HepG2 (cell line): ENCODE measurements at places on chromosomes 3 and 15.

GRCh38 chr3:128068156-128068620 lies 16.0 kb downstream of the SEC61A1 start:
- DNase-seq, result peak; percentile 57

GRCh38 chr3:101857301-101857741 lies 8.0 kb downstream of the NFKBIZ start:
- DNase-seq, result no peak

- no peak for DNase-seq
These were observed 123.2 kb upstream of the BNIP2 start for GRCh38 chr15:59812250-59812870.

DNA sequence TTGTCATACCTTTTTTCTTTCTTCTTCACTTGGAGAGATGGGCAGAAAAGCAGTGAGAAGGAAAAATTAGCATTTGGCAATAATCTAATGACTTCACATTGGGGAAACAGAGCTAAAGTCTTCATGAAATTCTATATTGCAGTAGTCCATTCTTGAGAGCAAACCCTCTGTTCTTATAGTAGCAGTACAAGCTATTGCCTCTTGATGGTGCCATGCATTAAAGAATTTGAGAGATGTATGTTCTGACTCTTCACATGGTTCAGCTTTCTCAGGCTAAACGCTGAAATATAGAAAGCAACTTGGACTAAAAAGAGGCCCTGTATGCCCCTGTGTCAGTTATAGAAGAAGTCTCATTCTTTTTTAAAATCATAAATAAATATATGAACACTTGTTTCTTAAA lies 36.0 kb downstream of the PHLDB2 start:
- peak; percentile 16 for DNase-seq

GRCh38 chr3:197456261-197457091 lies 99.3 kb downstream of the BDH1 start:
- peak; percentile 69 for DNase-seq

DNA sequence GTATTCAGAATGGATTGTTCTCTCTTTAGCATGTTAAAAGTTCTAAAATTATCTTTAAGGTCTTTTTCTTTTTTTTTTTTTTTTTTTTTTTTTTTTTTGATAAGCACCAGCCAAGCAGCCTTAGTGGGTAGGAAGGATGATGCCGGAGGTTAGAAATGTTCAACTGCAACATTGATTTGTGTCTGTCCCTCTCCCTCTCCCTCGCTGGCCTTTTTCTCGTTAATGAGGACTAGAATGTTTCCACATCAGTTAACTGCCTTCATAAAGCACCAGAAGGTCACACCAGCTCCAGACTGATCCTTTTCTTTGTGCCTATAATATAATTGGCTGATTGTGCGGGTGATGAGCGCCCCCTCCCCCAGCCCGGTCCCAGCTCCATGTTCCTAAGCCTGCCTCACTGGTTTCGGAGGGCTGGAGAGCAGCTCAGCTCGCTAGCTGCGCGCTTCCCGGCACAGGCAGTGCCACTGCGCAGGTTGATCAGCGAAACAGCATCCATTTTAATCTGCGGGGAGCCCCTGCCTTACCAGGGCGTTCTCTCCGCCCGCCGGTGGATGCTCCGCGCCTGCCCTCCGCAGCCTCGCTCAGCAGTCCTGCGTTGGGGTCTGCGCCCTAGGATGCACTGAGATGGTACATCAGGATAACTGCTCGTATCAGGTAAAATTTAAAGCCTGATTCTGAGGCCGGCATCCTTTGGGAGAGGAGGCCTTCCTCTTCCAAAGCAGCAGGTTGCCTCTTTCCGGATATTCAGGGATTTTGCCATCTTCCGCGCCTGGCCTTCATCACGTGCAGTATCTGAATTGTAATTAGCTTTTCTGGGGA lies 148.9 kb upstream of the IL12A start:
- no peak for DNase-seq

GRCh38 chr15:31013863-31014607 lies 22.6 kb upstream of the MTMR10 start:
- peak; percentile 52 for DNase-seq

DNA sequence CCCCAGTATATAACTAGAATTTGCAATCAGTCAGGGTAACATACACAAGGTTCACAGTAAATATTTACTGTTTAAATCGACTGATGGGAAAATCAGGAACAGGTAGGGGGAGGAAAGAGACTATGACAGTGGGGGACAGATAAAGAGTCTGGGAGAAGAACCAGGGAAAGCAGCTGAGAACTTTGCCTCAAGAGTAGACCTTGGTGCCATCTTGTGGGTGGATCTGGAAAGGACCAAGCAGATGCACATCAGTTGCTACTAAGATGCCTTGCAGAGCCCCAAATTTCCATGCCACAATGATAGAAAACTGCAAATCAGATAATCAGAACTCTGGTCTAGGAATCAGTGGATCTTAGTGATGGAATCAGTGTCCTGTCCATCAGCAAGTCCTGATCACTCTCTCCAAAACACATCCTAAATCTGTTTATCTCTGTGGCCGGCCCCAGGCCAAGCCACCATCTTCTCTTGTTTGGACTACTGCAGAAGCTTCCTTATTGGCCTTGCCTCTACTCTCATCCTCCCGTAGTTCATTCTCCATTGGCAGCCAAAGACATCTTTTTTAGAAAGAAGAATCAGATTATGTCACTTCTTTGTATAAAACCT lies 62.7 kb downstream of the PDE8A start:
- DNase-seq, result peak; percentile 63

- DNase-seq, result no peak
These were observed 37.7 kb upstream of the HES1 start for GRCh38 chr3:194098081-194098842.

GRCh38 chr15:89333959-89334509 lies 590 bp downstream of the POLG start:
- DNase-seq, result no peak
